COLO829 (cell line): ENCODE measurements at places on chromosomes 3 and 15.

DNA sequence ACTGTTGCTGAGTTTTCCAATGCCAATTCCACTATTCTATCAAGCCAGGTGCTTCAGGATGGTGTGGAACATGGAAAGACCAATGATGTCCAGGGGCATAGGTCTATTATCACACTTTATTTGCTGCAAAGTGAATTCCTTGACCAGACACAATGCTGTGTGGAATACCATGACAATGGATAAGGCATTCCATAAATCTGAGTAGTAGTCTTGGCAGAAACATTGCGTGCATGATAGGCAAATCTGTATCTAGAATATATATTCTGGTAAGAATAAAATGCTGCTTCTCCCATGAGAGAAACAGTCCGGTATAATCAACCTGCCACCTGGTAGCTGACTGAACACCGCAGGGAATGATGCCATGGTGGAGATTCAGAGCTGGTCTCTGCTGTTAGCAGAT is 70.0 kb upstream of the ALDH1A3 start:
- no peak for DNase-seq

DNA sequence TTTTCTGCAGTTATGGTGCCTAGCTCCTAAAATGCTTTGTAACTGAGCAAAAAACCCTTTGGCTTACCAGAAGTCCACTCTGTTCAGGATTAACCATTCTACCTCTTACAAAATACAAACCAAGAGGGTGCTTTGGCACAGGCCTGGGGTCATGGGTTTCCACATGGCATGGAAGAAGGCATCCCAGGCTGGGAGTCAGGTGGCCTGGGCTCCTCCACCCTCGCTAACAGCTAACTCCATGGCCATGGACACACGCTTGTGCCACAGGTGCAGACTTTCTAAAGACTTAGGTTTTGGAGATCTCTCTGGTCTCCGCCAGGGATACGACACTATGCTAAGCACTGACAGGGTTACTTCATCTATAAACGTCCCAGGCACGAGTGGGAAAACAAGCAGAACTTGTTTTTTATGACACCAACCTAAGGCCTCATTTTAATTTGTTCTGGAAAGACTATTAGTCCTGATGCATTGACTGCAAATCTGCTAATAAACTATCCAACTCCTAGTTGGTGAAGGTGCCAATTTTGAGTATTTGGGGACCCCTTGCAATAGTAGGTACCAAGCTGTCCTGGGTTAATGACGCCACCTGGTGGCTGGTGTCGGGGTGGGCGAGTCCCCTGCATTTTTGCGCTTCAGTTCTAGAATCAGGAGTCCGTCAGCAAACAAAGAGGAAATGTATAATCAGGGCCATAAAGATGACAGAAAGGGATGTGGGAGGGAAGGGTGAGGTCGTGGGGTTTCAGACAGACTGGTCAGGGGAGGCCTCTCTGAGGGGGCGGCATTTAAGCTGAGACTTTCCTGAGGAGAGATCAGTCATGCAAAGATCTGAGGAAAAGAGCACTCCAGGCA is 10.3 kb upstream of the ALDH1A3 start:
- DNase-seq, result no peak

GRCh38 chr3:46245146-46245545 is 2.9 kb downstream of the CCR3 start:
- DNase-seq, result no peak

DNA sequence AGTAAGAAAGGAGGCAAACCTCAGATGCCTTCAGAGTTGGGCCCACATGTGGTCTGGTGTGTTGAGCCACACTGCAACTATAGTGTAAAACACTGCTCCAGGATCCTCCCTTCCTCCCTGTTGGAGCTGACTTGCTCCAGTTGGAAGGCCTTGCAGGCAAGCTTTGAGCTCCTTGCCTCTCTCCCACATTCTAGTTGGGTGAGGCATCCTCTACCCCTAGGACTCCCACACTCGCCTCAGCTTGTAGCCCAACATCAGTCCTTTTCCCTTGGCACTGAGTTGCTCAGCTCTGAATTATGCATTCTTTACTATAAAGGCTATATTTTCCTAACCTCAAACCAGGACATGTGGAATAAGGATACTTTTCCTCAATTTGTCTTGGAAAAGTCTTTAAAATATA is 143.9 kb downstream of the NECTIN3 start:
- no peak for DNase-seq

GRCh38 chr15:26561896-26562295 is 211.0 kb downstream of the GABRB3 start:
- DNase-seq, result no peak

DNA sequence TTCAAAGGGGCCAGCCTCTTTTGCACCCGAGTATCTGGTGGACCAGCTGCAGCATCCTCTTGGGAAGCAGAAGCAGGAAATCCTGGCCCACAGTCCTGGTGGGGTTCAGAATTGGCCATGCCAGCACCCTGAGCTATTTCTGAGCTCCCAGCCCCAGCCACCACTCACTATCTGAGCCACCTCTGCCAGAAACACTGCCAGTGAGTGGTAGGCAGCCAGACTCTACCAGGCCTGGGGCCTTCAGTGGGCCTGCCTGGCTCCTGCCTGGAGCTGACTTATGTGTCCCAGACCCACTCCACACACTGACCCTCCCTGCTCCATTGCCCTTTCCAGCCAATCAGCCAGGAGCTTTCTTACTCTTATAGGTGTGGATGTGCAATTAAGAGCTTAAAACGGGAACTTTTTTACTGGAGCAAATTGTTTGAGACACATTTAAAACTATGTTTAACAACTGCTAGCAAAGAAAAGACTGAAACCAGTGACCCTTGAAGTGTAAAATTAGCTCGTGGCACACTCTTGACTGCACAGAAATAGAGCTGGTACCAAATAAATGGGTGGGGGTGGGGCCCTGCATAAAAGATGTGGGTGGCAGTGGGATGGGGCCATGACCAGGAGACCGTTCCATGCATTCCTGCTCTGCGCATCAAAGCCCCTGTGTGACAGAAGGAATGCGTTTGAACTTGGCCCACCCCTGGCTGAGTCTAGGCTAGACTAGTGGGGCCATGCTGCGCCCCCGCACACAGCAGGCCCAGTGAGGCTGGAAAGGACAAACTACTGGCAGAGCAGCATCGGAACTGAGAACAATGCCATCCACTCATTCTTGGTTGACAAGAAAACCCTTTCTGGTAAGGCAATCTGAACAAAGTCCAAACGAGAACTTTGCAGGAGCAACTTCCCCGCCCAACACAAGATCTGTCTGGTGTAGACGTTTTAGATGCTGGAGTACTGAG is 48.0 kb downstream of the CTNNB1 start:
- peak; percentile 73 for DNase-seq

DNA sequence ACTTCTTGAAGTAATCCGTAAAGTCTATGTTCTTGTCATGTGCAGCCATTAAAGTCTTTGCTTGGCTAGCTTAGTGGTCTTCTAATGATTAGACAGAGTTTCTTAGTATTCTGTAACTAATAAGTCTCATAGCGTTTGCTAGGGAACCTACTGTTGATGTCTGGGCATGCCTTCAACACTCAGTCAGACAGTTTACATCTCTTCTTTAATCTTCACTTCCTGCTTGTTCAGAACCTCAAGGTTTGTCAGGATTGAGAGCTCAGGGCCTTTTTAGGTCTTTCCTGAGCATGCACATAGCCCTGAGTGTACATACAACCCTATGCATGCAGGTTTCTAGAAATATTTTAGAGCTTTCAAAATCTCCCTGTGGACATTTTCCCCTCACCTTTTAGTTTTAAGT is 426.3 kb downstream of the AGBL1 start:
- DNase-seq, result no peak

DNA sequence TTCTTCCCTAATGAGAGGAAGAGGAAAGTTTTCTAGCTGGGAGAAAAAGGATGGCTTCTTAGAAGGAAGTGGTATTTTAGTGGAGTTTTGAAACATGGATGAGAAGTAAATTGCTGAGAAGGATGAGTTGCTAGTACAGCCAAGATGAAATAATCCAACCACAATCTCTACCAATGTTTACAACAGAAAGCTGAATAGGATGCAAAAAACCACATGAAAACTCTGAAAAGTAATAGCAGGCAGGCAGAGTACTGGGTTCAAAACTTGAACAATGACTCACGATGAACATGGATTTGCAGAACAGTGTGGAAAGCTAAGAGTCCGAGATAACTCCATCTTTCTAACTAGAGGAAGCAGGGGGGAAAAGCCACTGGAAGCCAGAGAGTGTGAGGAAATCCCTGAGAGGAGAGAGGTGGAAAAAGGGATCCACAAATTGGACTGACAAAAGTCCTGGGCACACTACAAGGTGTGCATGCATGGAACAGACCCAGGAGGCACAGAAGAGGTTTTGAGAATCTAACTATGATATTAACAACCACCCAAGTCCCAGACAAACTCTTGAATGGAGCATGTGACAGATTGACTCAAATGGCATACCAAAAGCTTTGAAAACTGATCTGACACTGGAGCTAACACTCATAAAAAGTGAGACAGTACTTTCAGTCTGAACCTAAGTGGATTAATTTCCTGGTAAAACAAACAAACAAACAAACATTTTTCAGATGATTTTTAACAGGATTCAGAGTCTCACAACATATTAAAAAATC is 76.7 kb downstream of the ST6GAL1 start:
- DNase-seq, result no peak
